ENCODE measurements at places on chromosomes 5 and 9.
A peak's percentile ranks its signal among the peaks of the same experiment; 100 is the strongest.

- peak; percentile 85 for DNase-seq
These were observed 714 bp upstream of the ZNF608 start for GRCh38 chr5:124746916-124747790.

DNA sequence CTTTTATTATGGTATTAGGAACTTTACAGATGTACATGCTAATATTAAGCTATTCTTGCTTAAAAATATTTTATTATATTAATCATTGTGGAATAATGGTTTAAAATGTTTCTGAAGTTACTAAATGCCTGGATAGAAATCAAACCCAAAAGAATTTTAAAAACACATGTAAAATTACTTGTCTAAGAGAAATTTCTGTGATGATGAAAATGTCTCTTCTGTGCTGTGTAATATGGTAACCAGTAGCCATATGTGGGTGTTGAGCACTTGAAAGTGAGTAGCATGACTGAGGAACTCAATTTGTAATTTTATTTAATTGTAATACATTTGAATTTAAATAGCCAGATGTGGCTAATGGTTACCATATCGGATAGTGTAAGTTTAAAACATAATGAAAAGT lies 66.7 kb upstream of the HSPB3 start:
- DNase-seq = no peak

DNA sequence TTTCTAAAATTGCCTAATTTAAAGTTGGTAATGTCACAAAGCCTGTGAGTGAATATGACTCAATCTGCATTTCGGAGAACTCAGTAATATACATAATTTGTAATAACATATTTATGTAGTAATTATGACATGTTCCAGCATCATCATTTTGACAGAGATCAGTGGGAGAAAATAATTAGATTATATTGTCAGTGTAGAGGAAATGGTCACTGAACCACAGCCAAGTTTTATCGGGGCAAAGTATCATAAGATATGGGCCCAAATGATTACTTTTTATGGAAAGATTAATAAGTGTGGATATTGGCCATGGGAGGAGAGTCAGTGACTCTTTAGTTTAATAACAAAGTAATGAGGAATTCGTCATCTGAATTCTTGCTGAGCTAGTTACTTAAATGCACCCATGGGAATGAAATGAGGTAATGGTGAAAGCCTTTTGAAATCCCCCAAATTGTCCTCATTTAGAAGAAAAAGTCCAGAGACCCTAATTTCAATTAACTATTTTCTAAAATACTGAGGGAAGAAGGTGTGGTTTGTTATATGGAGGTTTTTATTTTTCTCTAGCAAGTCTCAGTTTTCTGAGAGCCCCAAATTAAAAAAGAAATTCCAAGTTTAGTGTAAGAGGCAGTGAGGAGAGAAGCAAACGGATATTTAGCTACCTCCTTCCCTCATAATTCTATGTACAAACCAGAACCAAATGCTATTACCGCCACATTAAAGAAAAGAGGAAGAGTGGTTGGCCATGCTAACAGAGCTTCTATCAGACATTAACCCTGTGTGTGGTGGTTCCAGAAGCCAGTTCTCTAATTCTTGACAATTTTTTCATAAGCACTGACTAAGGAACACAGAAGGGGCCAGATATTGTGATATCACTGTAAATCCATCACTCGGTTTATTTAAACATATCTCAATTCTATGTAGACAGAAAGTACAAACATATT lies 37.7 kb upstream of the MRPS30 start:
- DNase-seq = no peak

DNA sequence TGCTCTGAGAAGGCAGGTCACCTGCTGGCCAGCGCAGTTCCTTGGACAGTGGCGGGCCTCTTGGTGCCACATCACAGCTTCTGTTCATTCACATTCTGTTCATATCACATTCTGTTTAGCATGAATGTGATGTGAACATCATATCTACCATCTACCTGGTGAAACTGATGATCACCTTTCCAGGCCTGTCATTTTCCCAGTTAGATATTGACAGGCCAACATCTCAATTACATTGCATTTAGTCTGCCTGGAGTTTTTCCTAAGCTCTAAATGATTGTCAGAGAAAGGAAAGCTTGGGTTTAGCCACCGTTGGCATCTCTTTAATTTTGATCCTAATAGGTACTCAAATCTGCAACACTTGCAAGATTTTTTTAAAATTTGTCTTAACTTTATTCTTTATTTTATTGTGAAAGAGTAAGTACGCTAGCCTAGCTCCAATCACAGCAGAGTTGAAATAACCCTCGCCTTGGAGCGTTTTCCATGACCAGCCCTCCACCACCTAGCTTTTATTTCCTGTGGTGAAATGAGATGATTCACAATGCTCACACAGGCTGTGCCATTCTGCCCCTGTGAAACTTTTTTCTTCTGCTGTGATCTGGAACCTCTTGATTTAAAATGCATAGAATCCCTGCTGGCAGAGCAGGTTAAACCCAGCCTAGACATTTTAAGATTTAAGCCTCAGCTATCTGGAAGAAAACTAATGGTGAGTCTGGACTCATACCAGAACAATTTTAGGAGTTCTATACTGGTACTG lies 225.0 kb downstream of the ESM1 start:
- DNase-seq = no peak

DNA sequence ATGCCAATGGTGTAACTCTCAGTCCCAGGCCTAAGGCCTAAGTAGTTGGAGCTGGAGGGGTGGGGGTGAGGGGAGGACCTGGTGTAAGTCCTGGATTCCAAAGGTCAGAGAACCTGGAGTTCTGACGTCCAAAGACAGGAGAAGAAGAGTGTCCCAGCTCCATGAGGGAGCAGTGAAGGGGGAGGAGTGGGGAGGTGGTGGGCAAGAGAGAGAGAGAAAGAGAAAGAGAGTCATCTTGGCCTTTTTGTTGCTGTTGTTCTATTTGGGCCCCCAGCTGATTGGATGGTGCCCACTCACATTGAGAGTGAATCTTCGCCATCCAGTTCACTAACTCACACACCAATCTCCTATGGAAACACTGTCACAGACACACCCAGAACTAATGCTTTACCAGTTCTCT lies 198.9 kb downstream of the DAB2IP start:
- no peak for DNase-seq

Measured in suprapubic skin (tissue), 4 donors.